A172 (cell line): ENCODE measurements at places on chromosomes 6 and 20.

- DNase-seq = no peak
Measured at GRCh38 chr6:19501737-19502245, 335.4 kb upstream of the ID4 start.

DNA sequence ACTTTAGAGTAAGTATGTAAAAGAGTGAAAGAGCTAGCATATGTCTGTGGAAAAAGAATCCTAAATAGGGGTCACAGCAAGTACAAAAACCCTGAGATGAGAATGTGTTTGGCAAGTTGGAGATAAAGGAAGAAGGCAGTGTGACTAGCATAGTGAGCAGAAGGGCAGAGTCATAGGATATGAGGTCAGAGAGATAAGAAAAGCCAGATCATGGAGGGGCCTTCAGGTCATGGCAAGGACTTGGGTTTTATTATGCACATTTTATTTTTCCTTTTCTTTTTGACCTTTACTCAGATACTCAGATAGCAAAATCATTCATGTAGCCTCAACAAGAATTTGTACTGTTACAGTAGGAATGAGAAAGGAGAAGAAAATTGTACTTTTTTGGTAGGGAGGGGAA lies 138.0 kb downstream of the GJA1 start:
- DNase-seq = peak; percentile 14

DNA sequence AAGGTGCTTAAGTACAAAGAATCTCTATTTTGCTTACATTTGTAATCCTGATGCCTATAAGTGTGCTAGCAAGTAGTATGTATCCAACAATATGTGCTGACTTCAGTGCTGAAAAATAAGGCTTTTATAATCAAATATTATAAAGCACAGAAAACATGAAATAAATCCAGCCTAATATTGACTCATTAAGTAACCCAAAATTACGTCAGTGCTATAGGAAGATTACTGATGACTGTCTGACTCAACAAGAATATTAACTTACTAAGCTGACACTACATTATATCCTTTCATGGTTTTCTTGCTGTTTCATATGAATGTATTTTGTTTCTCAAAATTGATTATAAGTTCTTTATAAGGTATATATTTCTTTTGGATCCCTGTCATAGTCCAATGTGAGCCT lies 76.1 kb downstream of the ME1 start:
- no peak for DNase-seq

GRCh38 chr20:54680872-54681619 lies 205.7 kb downstream of the DOK5 start:
- DNase-seq = peak; percentile 38

DNA sequence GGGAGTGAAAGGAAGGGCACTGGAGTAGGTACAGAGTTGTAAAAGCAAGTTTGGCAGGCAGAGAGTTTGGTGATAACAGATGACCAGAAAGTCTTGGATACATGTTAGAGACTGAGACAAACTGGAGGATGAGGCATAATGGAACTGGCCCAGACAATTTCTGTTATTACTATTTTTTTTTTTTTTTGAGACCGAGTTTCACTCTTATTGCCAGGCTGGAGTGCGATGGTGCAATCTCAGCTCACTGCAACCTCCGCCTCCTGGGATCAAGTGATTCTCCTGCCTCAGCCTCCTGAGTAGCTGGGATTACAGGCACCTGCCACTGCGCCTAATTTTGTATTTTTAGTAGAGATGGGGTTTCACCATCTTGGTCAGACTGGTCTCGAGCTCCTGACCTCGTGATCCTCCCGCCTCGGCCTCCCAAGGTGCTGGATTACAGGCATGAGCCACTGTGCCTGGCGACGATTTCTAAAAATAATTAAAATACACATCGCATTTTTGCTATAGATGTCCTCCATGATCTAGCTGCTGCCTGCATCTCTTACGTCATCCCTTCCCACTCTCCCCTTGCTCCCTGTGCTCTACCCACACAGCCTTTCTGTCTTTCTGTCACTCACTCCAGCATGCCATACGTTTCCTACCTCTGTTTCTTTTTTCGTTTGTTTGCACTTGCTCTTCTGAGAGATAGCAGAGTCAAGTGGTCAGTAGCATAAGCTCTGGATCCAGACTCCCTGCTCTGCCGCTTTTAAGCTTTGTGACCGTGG lies 23.5 kb downstream of the MAPK14 start:
- no peak for DNase-seq

DNA sequence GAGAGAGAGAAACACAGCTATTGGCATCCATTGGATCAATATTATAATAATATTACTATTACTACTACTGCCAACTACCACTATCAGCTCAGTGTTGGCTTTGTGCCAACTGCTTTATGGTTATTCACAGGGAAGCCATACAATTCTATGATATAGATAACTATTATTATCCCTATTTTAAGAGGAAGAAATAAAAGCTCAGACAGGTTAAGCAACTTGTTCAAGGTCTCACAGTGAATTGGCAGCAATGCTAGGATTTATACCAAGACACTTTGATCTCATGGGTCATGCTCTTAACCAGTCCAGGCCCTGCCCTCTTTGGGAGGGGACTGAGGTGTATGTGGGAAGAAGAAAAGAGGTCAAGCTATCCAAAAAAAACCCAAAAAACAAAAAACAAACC lies 82.0 kb upstream of the TRAF3IP2 start:
- DNase-seq = no peak

GRCh38 chr20:15220009-15220656 lies 882.7 kb upstream of the FLRT3 start:
- peak; percentile 6 for DNase-seq

DNA sequence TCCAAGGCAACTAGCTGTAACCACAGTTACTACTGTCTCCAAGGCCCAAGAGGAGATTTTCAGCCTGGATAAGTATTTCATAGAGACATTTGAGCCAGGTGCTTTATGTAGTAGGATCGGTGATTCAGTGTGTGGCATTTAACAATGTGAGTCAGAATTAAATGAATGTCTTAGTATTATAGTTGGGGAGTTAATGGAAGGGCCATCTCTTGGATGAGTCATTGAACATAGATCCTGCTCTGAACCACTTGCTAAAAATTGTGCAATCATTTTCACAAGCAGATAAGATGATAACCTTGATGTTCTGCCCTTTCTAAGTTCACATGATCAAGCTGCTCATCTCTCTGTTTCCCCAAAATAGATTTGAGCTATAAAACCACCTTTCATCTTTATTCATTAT lies 668.9 kb upstream of the CITED2 start:
- peak; percentile 98 for DNase-seq

DNA sequence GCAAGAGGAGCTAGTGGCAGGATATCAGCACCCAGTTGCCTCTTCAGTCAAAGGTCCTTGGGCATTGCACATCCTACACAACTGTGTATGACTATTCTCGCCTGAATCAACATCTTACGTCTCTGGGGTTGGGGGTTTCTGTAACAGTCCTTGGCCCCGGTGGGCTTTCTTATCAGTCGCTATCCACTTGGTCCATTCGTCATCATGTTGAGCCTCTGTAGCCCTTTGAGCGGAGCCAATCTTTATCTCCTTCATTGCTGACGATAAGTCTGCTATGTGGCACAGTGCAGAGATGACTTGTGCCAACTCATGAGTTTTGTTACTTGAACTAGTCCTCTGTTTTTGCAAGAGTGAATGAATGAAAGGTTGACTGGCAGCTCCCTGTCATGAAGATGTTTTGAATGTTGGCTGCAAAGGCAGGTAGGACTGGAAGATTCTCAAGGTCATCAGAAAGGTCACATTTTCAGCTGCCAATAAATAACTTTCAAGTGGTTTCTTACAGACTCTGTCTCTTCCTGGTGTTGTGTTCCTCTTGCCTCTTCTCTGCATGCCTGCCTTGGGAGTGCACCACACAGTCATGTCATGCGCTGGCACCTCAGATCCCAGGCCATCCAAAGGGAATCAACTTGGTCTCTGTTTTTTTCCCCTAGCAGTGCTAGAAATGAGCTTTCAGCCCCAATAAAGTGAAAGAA lies 238.9 kb downstream of the SLC24A3 start:
- DNase-seq = no peak

DNA sequence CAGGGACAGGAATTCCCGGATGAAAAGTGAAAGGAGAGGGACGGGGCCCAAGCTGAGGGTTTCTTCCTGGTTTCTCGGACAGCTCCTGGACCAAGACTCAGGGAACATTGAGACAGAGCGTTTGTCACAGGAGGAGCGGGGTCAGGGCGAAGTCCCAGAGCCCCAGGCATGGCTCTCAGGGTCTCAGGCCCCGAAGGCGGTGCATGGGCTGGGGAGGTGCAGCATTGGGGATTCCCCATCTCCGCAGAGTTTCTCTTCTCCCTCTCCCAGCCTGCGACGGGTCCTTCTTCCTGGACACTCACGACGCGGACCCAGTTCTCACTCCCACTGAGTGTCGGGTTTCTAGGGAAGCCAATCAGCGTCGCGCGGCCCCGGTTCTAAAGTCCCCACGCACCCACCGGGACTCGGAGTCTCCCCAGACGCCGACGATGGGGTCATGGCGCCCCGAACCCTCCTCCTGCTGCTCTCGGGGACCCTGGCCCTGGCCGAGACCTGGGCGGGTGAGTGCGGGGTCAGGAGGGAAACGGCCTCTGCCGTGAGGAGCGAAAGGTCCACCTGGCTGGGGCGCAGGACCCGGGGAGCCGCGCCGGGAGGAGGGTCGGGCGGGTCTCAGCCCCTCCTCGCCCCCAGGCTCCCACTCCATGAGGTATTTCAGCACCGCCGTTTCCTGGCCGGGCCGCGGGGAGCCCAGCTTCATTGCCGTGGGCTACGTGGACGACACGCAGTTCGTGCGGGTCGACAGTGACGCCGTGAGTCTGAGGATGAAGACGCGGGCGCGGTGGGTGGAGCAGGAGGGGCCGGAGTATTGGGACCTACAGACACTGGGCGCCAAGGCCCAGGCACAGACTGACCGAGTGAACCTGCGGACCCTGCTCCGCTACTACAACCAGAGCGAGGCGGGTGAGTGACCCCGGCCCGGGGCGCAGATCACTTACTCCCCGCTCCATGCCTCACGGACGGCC lies 54.6 kb upstream of the POLR1H start:
- no peak for DNase-seq

DNA sequence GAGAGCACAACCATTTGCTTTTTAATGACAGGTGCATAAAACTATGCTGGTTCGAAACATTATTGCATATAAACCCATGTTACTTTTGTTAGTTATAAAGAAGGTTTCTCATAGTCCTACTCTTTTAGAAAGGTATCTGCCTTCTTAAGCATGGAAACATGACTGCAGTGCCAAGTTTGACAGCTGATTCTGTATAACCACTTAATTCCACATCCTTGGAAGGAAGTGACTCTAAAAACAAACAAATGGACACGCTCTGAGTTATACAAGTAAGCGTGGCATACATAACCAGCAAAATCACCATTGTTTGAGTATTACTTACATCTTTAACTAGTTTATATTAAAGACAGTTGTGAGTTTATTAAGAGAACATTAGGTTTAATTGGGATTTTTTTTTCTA lies 125.0 kb upstream of the HDGFL1 start:
- no peak for DNase-seq

DNA sequence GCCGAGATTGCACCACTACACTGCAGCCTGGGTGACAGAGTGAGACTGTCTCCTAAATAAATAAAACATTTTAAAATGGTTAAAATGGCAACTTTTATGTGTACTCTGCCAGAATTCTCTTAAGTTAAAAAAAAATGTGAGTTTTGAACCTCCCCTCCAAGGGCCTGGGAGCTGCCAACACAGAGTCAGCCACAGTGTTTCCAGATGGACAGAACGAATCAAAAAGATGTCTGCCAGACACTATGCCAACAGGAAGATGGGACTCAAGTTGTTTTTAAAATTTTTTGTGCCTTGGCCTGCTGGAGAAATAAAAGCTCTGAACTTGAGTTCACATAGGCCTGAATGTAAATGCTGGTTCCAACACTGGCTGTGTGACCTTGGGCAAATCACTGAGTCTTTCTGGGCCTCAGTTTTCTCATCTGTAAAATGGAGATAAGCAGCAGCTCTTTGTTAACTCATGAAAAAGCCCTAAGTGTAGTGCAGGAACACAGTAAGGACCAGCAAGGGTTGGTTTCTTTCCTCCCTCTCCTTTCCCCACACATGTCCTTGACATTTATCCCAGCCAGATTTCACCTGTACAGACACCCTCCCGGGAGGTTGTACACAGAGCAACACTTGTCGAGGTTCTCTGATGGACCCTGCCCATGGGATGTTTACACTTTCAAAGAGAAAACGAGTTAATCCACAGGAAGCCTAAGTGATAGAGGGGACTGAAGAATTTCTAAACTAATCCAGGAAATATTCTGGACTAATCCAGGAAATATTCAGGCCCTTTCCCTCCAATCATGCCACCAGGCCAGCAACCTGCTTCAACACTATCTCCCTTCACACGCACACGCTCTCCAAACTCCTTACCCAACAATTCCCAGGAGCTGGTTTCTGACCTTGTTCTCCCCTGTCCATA lies 35.0 kb downstream of the MRPL14 start:
- DNase-seq = no peak
